ENCODE measurements at places on chromosomes 5 and 9.

DNA sequence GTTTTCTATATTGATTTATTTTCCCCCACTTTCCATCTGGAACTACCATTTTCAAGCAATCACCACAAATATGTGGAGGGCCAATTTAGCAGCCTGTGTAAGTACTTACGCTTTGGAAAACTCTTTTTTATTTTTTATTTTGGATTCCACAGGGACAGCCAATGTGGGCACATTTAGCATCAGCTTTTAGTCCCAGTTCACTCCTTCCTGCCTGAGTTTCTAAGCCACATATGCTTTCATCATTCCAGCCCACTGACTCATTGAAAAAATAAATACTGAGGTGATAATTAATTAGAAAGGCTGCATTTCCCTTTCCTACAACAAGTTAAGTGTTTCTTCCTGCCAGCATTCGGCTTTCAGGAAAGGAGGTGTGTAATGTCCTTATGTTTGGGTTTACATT is 76.8 kb downstream of the TMEM167A start:
- no peak for DNase-seq

- DNase-seq: no peak
These were observed 3.2 kb downstream of the SNX30 start for GRCh38 chr9:112753725-112754124.

GRCh38 chr9:5884191-5884590 is 6.5 kb upstream of the MLANA start:
- no peak for DNase-seq

DNA sequence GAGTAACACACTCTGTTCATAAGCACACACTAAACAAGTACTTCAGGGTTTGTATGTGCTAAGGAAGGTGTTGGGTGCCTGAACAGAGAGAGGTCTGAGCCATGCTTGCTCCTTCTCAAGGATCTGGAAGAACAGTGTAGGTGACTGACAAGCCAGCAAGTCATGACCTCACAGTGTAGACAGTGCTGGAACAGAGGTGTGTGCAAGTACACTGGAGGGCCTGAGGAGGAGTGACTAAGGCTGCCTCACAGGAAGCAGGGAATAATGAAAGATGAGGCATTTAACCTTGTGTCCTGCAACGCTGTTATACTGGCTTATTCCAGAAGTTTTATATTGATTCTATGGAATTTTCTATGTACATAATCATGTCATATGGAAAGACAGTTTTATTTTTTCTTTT is 83.9 kb downstream of the TMEM174 start:
- no peak for DNase-seq

DNA sequence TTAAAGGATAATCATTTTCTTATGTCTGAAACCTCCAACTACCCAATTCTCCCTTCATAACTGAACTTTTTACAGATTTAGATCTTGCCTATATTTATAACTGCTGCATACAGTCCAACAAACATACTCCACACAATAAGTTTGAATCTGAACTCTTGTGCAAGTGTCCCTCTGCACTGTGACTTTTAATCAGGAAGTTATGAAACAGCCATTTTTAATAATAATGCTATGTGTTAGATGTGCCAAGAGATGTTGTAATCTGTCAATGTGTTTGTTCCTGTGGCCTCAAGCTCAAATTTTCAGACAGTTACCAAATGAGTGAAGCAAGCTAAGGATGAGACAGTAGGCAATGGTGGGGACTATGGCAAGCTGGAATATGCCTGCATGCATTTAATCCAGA is 57.6 kb upstream of the MTAP start:
- no peak for DNase-seq

DNA sequence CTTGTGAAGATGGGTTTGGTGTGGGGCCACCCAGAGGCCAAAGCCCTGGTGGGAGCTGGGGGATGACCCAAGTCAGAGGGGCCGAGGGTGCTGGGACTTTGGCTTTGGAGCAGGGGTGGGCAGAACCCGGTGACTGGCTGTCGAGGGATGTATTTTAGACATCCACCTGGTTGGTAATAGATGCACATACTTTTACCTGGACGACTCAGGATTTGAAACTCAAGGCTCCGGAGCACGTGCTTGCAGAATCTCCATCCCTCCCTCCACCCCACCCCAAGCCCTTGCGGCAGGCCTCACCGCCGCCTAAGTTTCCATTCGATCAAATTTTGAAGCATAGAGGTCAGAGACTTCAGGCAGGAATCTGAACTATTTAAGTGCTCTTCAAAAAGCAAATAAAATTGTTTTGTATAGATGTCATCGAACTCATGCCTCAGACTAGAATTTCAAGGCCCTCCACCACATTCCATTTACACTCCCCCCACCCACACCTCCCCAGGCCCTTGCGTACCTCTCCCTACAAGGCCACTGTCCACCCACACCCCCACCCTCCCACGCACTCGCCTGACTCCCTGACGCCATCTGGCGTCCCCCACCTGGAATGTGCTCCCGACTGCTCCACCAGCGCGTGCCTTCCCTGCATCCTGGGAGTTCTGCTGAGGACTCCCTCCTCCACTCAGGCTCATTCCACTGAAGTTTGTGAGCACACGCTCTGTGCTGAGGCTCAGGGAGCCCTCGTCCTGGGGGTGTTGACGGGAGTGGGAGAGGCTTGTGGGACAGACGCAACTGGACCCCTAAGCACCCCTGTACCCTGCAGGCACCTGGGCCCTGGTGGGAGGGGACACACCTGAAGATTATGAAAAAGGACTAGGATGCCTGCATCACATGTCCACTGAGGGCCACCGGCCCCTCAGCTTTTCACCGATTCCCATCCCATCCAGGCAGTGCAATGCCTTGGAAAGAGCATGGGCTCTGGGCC is 56.4 kb upstream of the RPL26L1 start:
- no peak for DNase-seq

DNA sequence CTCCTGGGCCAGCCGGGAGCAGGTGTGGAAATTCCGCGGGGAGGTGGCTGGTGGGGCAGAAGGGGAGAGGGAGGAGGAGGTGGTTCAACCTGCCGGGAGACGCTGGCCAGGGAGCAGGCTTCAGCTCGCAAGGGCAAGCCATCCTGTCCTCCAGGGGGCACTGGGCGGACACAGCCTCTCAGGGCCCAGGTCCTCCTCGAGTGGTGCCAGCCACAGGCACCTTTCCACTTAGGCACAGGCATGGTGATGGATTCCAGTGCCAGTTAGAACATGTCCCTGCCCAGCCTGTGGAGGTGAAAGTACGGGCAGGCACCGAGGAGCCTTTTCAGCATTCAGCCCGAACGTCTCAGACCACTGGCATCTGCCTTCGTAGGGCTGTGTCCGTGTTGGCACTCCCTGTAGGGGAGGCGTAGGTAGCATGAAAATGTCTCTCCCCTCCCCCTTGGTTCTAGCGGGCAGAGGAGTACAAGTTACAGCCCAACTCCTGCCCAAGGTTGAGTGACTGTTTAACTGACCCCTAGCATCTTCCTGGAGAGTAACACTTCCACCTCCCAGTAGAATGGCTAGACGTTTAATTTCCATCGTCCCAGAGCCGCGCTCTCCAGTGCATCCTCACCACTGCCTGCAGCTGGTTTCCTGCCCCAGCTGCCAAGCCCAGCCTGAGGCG is 48.9 kb downstream of the DAB2IP start:
- DNase-seq: no peak

- DNase-seq: peak; percentile 36
These were observed 32.0 kb upstream of the ADAM19 start for GRCh38 chr5:157607371-157608161.

DNA sequence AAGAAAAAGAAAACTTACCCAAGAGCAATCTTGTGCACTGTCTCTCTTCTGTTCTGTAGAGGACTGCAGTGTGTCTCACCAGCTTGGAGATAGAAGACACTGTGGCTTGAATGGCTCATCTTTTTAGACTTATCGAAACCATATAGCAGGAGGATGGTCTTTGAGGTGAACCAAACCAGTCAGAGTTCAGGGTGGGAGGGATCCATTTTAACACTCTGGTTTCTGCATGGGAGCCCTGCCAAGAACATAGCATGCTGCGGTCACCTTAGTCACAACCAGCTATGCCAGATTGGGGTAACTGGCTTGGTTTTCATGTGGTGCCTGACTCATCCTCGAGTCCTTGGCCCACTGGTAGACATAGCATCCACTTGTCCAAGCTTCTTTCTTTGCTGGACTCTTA is 135.1 kb downstream of the PAPPA start:
- no peak for DNase-seq

DNA sequence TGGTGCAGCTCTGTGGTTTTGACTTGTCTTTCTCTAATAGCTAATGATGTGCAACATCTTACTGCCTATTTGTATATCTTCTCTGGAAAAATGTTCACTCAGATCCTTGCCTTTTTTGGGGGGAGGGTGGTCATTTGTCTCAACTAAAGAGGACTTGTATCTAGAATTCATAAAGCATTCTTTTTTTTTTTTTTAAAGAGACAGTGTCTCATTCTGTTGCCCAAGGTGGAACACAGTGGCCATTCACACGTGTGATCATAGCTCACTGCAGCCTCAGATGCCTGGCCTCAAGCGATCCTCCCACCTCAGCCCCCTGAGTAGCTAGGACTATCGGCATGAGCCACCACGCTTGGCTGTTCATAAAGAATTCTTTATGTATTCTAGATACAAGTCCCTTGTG is 33.2 kb downstream of the HABP4 start:
- DNase-seq: no peak

DNA sequence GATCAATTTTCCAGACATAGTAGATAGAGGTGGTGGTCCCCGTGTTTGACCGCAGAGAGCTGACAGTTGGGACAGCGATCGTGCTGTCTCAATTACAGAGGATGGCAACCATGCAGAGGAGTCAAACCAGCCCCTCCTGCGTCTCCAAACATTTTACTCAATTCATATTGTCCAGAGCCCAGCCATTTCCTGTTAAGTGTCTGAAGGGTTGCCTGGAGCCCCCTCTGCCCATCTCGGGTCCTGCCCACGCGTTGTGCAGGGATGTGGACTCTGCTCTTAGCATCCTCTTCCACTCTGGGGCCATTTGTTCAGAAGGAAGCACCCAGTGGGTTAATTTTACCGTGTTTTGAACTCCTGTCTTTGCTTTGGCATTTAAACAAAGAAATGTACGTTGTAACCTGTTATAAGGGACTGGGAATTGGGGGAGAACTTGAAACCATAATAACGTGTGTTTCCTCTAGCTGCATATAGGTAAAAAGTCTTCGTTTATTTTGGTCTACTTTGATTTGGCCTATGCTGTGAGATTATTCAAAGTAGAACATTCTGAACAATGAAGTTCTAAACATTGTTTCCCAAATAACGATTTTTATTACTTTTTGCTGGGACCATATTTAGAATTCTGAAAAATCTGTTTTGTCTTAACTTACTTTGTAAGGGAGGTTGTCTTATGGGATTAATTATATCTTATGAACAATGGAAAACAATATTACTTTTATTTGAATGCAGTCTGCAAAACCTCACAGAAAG is 876 bp downstream of the EGFLAM start:
- DNase-seq: no peak

- no peak for DNase-seq
These were observed 157.1 kb downstream of the ZNF462 start for GRCh38 chr9:107020040-107020530.

DNA sequence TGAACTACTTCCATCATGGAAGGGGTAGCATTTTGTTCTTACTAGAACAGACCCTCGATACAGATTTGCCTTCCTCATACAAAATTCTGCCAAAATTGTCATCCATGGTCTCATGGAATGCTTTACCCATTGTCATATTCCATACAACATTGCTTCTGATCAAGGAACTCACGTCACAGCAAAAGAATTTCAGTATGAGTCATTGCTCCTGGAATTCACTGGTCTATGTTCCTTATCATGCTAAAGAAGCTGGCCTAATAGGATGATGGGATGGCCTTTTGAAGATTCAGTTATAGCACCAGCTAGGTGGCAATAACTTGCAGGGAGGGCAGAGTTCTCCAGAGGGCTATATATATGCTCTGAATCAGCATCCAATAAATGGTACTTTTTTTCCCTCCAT is 18.2 kb upstream of the FNIP1 start:
- DNase-seq: no peak

DNA sequence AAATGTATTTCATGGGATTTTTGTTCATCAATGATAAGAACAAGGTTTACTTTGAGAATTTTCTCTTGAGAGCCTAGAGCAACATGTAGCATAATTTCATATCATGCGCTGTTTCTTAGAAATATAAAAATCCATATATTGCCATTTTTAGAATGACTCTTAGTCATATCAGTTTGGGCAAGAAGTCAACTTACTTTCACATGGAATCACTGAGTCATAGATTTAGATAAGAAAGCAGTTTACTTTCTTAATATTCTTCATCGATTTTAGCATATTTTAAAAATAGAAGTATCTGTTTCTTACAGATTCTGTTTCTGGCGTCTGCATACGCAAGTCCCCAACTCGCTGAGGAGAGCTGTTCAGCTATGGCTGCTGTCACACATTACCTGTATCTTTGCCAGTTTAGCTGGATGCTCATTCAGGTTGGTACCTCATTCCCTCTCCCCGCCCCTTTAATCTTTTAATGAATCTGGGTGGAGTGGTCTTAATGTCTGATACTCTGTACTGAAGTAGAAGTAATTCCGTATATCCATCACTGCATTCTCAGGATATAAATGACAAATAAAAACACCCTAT is 406.6 kb downstream of the ADGRV1 start:
- no peak for DNase-seq

- DNase-seq: no peak
These were observed 64.8 kb upstream of the TNFAIP8 start for GRCh38 chr5:119291056-119291455.

GRCh38 chr9:124810663-124811355 is 33.9 kb downstream of the OLFML2A start:
- DNase-seq: no peak

- DNase-seq: no peak
These were observed 101.8 kb downstream of the TMEM167A start for GRCh38 chr5:82975396-82975795.

DNA sequence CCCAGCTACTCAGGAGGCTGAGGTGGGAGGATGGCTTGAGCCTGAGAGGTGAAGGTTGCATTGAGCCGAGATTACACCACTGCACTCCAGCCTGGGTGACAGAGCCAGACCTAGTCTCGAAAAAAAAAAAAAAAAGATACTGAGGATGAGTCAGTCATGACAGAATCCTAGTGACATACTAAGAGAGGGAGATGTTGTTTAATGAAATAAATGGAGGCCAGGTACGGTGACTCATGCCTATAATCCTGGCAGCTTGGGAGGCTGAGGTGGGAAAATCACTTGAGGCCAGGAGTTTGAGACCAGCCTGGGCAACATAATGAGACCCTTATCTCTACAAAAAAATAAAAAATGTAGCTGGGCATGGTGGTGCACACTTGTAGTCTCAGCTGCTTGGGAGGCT is 107.2 kb downstream of the ZFAND5 start:
- no peak for DNase-seq

DNA sequence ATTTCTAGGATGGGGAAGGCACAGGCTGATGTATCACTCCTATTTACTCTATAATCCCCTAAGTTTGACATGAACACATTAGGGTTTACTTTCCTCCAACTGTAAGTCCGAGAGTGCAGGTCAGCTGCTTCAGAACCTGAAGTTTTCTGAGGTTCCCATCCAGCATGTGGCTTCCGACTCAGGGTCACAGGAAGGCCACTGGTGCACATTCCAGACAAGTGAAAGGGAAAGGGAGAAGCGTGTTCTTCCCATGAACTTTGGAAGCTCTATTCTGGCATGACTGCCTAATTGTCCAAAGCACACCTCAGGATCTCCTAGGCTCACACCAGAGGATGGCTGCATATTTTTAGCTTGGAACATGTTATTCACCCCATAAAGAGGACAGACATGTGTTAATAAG is 602.6 kb downstream of the SEMA5A start:
- no peak for DNase-seq

GRCh38 chr9:133564451-133565116 is 30.1 kb downstream of the ADAMTSL2 start:
- no peak for DNase-seq

Data from stimulated activated CD8-positive, alpha-beta memory T cell treated with anti-CD3 and anti-CD28 coated beads, Interleukin-7, amount 100 ng/mL, for 1 hour (primary cell).